ENCODE measurements at places on chromosomes 5 and 9.

GRCh38 chr5:111829701-111830100 is 72.7 kb upstream of the NREP start:
- no peak for DNase-seq

DNA sequence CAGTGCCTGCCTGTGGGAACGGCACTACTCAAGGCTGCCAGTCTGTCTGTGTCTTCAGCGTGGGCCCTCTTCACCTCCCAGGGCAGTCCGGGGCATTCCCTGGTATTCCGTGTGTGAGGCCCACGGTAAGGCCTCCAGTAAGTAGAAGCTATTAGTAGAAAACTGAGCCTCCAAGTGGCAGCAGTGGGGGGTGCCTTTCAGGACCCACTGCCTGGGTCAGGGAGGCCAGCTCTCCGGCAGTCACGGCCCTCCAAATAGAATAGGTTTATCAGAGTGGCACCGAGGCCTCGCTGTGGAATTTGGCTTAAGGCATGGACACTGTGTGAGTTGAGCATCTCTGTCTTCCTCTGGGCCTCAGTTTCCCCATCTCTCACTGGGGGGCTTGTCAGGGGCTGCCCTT is 23.1 kb downstream of the ADAMTSL2 start:
- DNase-seq: no peak

DNA sequence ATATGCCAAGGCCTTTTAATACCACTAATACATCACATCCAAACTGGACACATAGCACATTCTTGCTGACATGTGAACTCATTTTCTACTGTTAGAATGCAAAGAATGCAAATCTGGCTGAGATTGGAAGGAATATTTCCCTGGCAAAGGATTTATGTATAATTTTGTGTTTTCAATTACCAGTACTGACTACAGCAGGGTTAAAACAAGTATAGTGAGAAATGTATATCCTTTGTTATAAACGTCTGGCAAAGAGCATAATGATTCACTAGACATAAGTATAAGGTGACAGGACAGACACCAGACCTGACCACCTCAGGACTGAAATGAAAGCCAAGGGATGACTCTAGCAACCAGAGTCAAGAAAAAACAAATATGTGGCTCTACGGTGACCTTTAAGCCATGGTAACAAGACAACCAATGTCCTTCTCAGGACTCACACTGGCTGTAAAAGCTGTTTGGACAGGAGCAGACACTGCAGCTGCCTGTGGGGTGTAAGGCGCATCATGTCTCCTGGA is 95.0 kb downstream of the MRPS27 start:
- no peak for DNase-seq

- no peak for DNase-seq
Measured at GRCh38 chr5:23223846-23224245, 283.6 kb upstream of the PRDM9 start.

- no peak for DNase-seq
Measured at GRCh38 chr5:120985526-120985925, 521.4 kb downstream of the PRR16 start.

DNA sequence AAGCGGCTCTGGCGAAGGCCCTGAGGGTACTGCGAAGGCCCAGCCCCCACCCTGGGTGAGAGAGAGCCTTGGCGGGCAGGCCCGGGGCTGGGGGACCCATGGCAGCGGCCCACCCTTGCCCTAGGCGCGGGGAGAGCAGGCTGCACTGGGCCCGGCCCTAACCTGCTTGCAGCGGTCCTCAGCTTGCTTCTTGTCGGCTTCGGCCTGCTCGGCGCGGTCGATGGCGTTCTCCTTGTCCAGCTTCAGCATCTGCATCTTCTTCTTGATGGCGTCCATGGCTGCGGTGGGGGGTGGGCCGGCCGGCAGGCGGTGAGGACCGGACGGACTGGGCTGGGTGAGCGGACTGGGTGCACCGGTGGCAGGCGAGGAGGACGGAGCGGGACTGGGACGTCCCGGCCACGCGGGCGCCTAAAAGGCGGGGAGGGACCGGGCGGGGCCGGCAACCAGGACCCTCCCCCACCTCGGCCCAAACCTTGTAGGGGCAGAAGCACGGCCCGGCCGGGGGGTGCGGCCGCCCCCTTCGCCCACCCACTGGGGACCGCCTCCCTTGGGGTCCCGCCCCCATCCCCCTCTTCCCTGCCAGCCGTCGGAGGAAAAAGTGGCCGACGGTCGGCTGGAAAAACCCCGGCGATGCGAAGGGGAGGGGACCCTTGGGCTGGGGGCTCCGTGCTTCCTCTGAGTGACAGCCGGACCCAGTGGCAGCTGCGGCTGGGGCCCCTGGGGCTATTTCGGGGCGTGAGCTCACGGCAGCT is at the start of gene TPM2:
TPM2 (minus strand) TSS at position 384 of the 752 bp plus-strand sequence; CDS start at position 276, 108 bp downstream.
- DNase-seq: no peak

DNA sequence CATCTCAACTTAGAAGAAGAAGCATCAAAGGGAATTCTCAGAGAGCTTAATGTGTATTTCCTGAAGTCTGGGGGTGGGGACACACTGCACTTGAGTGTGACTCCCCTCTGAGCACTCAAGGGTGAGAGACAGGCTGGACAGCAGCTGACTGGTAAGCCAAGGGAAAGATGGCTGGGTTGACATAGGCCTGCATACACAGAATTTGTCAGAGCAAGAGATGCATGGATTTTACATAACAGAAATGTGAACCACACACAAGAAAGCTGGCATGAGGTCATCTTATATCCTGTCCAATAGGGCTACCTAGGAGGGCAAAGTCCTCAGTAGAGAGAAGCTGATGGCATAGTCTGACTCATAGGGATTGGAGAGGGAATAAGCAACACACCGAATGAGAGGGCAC is 114.3 kb upstream of the EPB41L4A start:
- DNase-seq: no peak

- DNase-seq: no peak
Measured at GRCh38 chr5:107799306-107799705, 128.6 kb upstream of the EFNA5 start.

DNA sequence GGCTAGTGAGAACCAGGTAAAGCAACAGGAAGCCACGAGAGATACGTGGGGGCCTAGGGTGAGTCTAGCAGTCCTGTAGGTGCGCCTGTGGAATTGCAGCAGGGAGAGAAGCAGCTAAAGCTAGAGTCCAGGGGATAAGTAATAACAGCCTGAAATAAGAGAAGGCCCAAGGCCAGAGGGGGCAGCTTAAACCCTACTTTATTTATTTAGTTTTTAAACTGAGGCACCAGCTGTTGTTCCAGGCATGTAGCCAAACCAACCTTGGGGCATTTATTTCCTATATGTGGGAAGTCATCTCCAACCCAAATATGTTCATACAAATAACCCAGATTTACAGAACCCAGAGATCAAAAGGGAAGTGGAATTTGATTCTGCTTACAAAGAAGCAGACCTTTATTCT is 93.5 kb downstream of the GLDC start:
- DNase-seq: no peak

DNA sequence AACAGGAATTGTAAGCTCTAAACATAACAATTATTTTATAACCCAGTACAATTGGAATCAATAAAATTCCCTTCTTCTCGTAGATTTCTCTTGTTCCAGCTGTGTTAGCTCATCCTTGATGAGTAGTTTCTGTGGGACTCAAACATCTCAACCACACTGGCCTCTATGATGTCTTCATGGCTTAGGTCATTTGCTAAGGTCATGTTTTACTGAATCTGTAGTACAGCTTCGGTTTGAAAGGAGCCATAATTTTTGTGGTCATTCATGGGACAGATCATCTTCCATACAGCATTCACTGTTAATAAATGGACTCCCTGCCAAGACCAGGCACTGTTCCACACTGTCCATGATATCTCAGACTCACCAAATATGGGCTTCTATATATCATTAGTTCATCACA is 369.0 kb upstream of the RFX3 start:
- no peak for DNase-seq

DNA sequence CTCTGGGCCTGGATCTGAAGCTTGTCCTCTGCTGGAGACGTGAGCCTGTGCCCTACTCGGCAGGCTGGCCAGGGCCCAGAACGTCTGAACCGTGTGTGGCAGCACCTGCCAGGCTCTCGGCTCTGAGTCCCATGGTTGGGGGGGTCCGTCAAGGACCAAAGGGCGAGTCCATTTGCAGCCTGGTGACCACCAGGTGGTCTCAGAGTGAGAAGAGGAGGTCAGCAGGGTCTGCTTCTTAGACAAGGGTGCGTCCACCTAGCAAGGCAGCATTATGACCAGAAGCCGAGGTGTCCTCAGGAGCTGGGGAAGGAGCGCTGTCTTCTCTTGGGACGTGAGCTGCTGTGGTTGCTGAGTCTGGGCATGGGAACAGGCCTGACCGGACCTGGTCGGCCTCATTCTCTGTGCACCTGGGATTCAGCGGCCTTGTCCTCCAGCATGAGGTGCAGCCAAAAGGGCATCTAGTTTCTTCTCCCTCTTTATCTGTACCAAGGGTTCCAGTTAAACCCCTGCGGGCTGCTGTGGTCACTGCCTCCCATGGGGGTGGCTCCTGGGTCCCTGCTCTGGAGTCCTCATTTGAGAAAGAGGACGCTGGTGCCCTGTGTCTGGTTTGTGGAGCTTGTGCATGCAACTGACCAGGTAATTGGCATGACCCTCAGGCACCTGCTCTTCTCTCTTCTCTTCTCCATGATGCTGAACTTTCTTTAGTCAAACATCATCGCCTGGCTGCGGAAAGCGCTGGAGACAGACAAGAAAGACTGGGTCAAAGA is 14.4 kb downstream of the EXOC3 start:
- no peak for DNase-seq

All from CD4-positive, alpha-beta T cell treated with Interleukin-10 for 1 hour (primary cell).